ENCODE measurements at places on chromosomes 13 and 19.
A peak's percentile ranks its signal among the peaks of the same experiment; 100 is the strongest.

DNA sequence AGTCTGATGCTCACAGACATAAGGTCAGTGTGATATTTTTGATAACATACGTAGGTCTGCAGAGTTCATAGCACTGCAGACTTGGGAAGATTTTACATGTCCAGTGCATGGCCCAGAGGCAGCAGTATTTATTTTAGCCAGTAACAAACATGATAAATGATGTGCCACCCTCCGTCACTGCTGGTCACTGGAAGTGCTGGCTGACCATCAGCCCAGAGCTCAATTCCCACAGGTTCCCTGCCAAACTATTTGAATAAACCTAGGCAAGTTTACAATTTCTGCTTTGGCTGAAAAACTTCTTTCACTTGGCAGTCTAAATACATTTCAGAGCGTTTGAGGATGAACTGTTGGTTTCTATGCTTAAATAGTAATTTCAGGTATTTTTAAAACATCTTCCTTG, 135.5 kb upstream of the EDNRB start:
- no peak for DNase-seq

DNA sequence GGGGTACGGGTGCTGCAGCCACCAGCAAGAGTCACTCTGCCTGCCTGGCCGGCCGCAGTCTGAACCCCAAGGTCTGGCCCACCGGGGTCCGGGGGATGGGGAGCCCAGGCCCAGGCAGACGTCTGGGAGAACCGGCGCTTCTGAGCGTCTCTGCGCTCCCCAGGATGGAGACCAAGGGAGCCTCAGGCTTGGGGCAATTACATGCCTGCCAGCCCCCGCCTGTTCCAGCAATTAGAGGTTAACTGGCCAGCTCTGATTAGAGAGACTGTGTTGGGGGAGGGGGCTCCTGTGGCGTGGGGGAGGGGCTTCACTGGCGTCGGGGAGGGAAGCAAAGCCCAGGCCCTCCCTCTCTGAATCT, 11.9 kb downstream of the MEIS3 start:
- DNase-seq, result no peak

- no peak for DNase-seq
Measured at GRCh38 chr19:16022681-16023080, 53.6 kb upstream of the TPM4 start.

- no peak for DNase-seq
Measured at GRCh38 chr13:68078874-68079273, 848.7 kb upstream of the PCDH9 start.

GRCh38 chr13:90068658-90069057, 1278.8 kb upstream of the MIR17HG start:
- no peak for DNase-seq

DNA sequence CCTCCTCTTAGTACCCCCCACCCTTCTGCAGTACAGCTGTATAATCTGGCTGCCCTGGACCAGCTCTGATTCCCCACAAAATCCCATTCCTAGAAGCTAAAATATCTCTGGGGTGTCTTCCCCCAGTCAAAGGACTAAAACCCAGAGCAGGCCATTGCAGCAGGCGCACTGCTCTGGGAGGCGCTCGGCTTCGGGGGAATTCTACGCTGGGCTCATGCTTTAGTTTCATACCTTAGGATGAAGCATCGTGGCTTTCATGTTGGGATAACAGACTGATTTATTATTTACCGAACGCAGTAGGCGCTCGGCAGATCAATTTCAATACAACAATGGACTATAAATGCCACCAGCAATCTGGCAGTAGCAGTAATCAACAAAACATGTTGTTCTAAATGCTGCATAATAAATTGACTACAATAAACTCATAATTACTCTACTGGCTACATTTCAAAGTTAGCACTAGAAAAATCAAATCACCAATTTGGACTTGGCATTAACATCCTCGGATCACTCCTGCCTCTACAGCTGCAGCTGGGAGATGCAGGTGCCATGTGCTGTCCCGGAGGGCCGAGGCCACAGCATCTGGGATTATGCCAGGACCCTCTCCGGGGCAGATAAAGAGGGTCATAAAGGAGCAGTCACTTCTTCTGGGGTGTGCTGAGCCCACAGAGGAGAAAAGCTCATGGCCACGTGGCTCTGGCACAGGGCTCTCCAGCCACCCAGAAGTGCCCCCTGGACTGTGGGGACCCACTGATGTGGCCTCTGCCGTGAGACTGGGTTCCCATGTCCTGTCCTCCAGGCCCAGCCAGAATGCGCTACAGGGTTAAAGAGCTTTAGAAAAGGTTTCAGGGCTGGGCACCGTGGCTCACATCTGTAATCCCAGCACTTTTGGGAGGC, 35.3 kb downstream of the CEBPG start:
- DNase-seq, result no peak

- peak; percentile 39 for DNase-seq
Measured at GRCh38 chr19:29714953-29715700, at the start of gene C19orf12. Gene C19orf12, minus strand, starts transcription at chr19:29715261. Its CDS starts 6,848 bp downstream, at chr19:29708413.

- no peak for DNase-seq
Measured at GRCh38 chr19:34431681-34432402, 3.7 kb downstream of the UBA2 start.

- DNase-seq, result no peak
Measured at GRCh38 chr13:54194233-54195024, 1165.8 kb downstream of the OLFM4 start.

DNA sequence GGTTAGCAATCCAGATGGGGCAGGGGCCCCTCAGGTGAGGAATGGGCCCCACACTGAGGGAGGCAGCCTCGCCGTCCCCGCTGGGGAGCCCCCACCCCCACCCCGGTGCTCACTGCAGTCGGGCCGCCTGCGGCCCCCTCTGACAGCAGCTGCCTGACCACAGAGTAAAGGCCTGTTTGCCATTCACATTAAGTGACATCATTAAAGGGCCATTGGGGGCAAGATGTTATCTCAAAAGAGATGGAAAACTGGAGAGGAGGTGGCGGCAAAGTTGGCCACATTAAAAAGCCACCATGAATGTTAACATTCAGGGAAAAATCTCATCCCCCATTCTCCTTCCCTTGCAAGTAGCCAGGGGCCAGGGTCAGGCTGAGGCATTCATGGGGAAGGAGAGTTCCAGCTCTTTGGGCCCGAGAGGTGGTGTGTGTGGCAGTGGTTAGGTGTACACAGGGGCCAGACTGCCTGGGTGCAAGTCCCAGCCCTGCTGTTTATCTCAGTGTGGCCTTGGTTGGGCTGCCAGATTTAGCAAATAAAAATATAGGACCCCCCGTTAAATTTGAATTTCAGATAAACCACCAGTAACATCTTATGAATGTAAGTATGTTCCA, 20.9 kb downstream of the VSTM2B start:
- DNase-seq, result no peak

DNA sequence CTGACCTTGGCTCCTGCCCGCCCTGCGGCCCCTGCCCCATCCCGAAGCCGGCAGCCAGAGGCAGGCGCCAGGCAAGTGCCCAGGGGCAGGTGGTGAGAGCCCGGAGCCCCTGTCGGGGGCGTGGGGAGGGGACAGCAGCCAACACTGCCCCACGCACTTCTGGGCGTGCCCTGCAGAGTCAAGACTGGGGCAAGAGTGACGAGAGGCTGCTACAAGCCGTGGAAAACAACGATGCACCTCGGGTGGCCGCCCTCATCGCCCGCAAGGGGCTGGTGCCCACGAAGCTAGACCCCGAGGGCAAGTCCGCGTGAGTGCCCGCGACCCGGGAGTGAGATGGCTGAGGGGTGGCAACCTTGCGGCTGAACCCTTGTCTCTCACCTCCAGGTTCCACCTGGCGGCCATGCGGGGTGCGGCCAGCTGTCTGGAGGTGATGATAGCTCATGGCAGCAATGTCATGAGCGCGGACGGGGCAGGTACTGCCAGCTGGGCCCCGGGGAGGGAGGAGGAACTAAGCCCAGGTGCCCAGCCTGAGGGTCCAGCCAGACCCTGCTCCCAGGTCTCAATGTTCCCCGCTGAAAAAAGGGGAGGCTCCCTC, 17.3 kb downstream of the ANKRD24 start:
- DNase-seq, result no peak

DNA sequence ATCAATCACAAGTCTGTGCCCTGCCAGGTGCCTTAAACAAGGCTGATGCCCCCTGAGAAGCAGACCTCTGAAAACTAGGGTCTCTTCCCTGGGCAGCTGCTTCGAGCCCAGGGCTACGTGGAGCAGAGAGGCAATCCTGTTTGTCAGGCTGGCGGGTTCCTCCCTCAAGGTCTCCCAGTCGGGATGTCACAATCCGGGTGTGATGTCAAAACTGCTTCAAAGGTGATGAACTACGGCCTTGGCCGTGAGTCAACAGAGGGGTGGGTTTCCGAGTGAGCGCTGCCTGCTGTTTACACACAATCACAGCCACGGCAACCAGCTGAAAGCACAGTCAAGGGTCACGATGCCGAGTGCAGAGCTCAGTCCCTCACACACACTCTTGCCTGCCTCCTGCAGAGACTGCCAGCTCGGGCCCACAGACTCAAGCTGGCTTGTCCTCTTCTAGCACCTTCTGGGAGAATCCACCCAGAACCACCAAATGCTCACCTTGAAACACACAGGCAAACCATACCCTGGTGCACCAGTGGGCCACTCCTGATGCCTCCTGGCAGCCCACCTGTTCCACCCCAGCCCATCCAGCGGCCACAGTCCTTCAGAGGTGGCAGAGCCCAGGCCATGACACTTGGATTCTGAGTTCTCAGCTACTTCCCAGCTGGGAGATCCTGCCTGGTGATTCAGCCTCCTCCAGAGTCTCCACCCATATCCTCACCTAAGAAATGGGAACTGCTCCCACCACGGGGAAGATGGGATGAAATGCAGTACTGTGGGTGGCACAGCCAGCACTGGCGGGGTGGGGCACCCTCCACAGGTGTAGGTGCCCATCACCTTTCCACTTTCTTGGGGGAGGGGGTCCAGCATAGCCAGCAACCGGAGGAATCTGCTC, 6.8 kb downstream of the ELL start:
- DNase-seq, result no peak

- DNase-seq, result no peak
Measured at GRCh38 chr19:10271543-10272086, 695 bp downstream of the ICAM1 start.

- DNase-seq, result no peak
Measured at GRCh38 chr13:102392481-102393209, 9.2 kb downstream of the FGF14 start.

GRCh38 chr13:40331802-40332201, 334.6 kb downstream of the FOXO1 start:
- no peak for DNase-seq

DNA sequence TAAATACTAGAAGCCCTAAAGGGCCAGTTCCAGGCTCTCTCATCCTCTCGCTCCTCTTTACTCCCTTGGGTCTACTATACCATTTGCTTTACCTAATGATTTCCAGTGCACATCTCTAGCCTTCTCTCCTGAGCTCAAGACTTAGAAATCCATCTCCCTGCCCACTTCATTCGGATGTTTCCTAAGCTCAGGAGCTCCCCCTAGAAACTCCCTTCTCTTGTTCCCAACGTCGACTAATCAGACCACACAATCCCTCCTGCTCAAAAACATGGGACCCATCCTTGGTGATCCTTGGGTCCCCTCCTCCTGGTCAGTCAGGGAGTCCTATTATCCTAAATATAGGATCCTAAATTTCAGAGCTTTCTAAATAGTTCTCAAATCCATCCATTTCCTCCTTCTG, 21.1 kb upstream of the STK24 start:
- DNase-seq, result no peak

- peak; percentile 86 for DNase-seq
Measured at GRCh38 chr19:47428177-47428894, 9.0 kb upstream of the MEIS3 start.

DNA sequence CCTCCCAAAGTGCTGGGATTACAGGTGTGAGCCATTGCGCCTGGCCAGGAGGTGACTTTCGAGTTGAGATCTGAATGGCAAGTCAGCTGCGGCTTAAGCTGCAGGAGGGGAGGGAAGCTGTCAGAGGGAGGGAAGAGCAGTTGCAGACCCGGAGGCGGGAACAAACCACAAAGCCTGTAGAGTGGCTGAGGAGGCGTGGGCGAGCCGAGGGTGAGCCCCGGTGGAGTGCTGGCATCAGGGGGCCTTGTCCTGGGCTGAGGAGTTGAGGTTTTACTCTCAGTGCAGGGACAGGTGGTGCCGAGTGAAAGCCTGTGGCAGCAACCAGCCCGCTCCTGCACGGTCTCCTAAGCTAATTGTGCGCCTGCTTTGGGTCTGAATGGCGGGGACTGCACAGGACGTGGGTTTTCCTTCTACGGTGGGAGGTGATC, 24.2 kb downstream of the PPP1R37 start:
- peak; percentile 74 for DNase-seq

GRCh38 chr19:35545855-35546381, 492 bp downstream of the TMEM147 start:
- DNase-seq, result no peak

DNA sequence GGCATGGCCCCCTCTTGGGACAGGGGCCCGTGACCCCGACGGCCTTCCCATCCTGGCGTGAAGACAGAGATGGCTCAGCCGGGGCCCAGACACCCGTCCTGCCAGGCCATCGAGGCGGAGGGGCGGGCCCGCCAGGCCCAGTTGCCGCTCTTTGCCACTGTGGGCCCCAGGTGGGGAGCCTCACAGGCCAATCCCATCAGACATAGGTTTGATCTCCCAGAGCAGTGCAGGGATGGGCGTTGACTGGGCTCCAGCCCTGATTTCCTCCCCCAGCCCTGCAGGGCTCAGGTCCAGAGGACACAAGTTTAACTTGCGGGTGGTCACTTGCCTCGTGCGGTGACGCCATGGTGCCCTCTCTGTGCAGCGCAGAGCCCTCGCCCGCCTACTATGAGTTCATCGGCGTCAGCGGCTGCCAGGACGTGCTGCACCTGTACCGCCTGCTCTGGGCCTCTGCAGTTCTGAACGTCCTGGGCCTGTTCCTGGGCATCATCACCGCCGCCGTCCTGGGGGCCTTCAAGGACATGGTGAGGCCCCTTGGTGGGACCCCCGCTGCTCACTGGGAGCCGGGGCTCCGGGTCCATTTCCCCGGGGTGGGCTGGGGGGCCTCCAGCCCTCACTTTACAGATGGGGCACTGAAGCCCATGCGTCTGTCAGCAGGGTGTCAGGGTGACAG, 42.4 kb downstream of the TMEM255B start:
- no peak for DNase-seq

DNA sequence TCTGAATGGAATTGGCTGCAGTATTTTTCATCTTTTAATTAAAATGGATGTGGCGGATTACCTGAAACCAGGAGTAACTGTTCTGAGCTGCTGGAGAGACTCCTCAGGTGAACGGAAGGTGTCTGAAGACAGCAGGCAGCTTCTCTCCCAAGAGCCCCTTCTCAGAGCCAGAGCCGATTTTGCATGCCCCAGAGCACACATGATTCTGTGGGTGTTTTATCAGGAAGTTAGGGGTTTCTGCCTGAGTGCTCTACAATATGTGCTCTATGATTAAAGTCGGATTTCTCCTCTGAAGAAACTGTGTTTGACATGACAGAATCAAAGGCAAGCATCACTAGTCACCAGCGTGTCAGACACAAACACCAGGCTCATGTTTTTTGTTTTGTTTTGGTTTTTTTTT, 60.7 kb upstream of the MCF2L start:
- no peak for DNase-seq

DNA sequence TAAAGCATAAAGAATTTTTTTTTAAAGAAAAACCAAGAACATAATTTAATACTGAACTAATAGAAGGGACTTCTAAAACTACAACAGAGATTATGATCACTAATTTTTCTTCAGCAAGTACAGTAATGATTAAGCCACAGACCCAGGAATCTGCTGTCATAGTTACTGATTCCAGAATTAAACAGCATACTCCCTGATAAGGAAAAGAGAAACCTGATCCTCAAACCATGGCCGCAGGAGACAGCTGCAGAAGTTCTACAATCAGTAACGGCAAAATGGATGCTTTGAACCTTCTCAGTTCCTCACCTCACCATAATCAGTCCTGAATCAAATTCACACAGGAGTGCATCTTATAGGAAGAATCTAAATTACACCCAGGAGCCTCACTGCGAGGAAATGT, 939.0 kb upstream of the SLITRK1 start:
- DNase-seq, result no peak

Measured in GDM1 (cell line).